COR-L47 (cell line): ENCODE measurements at places on chromosomes 3 and 15.

DNA sequence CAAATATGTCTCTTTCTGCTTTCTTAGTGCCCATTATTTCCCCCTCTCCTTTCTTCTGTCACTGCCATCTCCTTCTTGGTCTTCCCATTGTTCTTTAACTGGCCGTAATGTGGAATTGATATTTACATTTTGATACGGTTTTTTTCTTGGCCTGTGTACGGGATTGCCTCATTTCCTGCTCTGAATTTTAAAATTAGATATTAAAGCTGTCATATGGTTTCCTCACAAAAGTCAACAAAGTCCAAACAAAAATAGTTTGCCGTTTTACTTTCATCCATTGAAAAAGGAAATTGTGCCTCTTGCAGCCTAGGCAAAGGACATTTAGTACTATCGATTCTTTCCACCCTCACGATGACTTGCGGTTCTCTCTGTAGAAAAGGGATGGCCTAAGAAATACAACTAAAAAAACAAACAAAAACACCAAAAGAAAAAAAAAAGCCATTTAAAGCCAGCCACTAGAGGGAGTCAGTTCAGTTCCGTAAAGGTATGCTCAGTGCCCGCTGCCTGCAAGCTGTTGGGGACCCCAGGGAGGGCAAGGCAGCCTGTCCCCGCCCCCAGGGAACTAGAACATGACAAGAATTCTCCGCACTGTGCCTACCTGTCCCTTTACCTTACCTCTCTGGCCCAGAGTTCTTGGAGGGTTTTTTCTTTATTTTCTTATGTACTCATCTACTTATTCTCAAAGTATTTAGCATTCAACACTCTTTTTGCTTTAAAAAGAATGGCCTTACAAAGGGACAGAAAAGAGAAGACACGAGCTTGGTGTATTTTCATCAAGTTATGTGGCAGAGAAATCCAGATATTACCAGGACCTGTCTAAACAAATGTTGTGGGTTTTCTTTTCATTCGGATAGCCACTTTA lies 30.0 kb upstream of the NR2E3 start:
- peak; percentile 30 for DNase-seq

GRCh38 chr15:72034351-72034750 lies 83.6 kb downstream of the MYO9A start:
- no peak for DNase-seq

- no peak for DNase-seq
These were observed 72.0 kb upstream of the KLF13 start for GRCh38 chr15:31254431-31255175.

DNA sequence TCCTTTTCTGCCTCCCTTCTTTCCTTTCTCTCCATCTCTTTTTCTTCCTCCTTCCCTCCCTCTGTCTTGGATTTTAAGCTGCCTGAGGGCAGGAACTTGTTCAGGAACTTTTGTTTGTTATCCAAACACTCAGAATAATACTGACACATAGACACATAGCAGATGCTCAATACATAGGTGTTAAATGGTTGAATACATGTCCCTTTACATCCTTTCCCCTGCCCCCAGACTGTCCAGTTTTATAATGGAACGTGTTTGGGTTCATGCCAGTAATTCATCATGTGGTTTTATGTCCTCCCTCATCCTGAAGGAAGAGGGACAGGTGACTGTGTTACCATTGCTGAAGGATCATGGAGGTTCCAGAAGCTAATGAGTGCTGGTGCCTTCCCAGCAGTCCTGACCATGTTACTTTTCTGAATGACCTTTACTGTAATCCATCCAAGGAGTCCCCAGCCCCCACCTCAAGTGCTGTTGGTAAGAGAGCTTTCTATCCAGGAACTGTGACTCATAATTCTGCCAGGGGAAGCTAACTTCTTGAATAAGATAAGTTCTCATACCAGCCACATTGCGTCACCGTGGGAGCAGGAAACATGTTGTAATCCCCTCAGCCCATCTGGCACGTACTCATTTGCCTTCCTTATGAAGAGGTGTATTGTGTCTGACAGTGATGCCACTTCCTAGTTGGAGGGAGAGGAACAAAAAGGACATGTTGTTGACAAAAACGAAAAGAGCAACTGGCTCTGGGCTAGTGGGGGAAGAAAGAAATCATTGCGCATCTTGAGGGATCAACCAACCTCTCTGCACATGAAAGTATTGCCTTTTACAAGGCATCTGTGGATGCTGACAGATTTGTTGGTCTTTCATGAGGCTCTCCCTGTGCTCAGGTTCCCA lies 52.4 kb downstream of the IL1RAP start:
- DNase-seq: no peak

DNA sequence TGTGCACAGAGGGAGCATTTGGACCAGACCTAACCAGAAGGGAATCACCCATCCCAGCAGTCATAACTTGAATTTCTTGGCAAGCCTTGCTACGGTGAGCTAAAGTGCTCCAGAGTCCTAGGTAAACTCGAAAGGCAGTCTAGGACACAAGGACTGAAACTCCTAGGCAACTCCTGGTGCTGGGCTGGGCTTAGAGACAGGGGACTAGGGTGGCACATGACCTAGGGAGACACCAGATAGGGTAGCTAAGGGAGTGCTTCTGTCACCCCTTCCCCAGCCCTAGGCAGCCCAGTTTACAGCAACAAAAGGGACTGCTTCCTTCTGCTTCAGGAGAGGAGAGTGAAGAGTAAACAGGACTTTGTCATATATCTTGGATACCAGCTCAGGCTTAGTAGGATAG lies 256.4 kb upstream of the ARHGEF26 start:
- DNase-seq: no peak

- DNase-seq: no peak
These were observed 56.7 kb upstream of the DGKG start for GRCh38 chr3:186418671-186419145.
